Activated CD4-positive, alpha-beta T cell treated with anti-CD3 and anti-CD28 coated beads, Interleukin-2, amount 50 U/mL, for 16 hours (primary cell): ENCODE measurements at places on chromosomes 2 and 18.

DNA sequence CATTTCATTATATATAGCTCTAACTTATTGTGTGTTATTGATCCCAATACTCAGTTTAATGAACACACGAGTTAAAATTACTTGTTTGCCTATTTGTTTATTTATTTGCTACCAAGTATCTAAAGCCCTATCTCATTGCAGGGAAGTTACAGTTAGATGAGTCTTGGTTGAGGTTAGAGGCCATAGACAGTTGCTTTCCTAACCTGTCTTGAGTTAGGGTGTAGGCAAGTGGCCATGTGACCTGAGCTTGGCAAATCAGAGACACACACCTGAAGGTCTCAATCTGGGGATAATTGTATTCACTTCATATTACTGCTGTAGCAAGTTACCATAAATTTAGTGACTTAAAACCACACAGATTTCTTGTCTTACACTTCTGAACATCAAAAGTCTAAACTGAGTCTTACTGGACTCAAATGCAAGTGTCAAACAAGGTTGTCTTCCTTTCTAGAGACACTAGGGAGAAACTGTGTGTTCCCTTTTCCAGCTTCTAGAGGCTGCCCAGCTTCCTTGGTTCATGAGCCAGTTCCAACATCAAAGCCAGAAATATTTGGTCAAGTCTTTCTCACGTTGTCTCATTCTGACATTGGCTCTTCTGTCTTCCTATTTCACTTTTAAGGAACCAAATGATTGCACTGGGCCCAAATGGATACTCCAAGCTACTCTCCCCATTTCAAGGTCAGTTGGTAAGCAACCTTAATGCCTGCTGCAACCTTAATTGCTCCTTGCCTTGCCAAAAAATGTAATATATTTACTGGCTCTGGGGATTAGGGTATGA lies 39.7 kb downstream of the COL3A1 start:
- no peak for DNase-seq

DNA sequence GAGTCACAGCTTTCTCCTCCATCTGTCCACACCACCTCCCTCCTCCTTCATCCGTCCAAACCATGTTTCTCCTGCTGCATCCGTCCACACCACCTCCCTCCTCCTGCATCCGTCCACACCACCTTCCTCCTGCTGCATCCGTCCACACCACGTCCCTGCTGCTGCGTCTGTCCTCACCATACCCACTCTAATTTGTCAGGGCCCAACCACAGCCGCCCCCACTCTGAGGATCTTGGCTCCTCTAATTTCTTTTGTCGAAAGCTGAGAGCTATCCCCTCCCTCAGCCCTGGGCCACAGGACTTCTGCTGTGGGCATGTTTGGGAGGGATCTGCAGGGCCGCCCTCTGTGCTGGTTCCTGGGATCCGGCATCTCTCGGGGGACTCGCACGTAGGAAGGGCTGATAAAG lies 67.4 kb downstream of the TPO start:
- no peak for DNase-seq

DNA sequence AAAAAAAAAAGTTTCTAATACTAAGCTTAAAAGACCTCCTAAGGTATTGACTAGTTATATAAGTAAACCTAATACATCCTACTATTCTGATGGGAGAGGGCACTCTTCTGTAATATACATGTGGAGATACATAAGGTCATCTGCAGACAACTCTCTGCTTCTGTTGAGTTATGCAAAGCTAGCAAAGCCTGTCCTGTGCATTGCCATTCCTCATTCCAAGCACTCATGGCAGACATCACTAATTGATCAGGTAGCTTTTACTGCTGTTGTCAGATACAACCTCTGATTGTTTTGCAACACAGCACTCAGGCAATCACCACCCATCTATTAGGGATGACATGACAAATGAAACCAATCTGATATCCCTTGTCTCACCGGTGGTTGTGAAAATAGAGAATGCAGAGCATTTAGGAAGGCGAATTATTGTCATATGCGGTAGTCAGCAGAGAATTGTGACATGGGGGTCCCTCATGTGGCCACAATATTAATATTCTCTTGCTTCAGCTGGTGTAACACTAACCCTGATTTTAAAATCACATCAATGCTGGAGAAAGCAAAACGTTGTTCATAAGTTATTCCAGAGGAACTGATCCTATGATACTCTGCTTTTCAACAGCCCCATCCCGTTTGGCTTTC lies 416.5 kb upstream of the GYPC start:
- no peak for DNase-seq

GRCh38 chr2:120134263-120134662 lies 88.9 kb downstream of the TMEM185B start:
- DNase-seq = no peak

- DNase-seq = no peak
Measured at GRCh38 chr2:8981876-8982275, 21.6 kb downstream of the MBOAT2 start.

DNA sequence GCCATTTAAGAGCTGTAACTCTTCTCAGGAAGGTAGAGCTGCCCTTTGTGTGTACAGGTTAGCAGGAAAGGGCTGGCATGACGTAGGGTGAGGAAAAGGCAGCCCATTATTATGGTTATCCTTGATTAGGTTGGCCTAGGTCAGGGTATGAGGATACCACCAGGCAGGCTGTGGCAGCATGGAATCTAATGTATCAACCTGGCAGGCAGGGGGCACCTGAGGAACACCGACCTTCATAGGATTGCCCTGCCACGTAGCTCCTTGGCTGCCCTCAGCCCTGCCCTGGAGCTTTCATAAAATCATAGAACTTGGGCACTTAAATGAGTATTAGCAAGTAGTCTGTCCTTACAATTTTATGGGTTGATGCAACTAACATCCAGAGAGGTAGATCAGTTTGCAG lies 261.6 kb downstream of the LTBP1 start:
- DNase-seq = no peak

DNA sequence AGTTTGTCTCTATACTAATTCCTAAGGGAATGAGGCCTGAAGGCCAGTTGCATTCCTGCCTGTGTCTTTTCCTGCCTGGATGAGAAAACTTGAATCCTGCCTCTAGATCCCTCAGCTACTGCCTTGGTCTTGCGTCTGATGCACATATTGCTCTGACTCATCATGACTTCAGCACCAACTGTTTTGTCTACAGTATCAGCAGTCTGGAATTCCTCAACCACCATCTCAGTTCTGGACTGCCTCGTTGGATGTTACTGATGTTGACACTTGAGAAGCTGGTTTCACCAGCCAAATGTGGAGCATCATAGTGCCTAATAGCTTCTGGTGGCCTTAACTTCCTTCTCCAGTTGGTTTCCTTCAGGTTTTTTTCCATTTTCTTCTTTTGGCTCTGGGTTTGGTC lies 211.0 kb downstream of the CTNNA2 start:
- no peak for DNase-seq

DNA sequence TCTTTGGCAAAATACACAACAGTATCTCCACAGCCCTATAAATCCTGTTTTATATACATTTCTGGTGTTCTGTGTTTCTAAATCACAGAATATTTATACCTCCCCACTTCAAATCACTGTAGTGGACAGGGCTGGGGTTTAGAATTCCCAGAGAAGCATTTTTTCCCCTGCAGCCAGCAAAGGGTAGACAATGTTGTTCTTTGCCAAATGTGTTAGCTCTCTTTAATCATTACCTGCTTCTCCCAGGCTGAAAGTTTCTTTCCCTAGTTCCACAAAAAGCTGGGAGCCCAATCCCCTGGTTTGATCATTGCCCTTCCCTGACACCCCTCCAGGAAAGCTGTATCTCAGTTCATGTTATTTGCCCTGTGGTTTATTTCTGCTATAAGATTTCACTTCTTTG lies 520.0 kb upstream of the SPHKAP start:
- no peak for DNase-seq

- no peak for DNase-seq
Measured at GRCh38 chr2:145067549-145068030, 547.7 kb upstream of the ZEB2 start.

DNA sequence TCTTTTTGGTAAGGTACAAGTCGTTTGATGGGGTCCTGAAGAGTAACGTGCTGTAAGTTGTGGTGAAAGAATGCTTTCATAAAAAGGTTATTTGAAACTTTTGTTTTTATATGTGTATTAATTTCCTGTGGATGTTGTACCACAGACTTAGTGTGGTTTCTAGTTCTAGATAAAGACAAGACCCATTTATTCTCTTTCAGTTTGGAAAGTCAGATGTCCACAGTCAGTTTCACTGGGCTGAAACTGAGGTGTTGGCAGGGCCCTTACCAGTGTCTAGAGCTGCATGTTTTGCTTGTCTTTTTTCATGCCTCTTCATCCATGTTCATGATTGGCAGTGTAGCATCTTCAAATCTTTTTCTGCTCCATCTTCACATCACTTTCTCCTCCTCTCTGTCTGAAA lies 22.1 kb upstream of the DOCK10 start:
- DNase-seq = peak; percentile 14
